ENCODE measurements at places on chromosomes 6 and 20.

- no peak for DNase-seq
Observed at GRCh38 chr6:29524444-29525310, 34.9 kb downstream of the UBD start.

DNA sequence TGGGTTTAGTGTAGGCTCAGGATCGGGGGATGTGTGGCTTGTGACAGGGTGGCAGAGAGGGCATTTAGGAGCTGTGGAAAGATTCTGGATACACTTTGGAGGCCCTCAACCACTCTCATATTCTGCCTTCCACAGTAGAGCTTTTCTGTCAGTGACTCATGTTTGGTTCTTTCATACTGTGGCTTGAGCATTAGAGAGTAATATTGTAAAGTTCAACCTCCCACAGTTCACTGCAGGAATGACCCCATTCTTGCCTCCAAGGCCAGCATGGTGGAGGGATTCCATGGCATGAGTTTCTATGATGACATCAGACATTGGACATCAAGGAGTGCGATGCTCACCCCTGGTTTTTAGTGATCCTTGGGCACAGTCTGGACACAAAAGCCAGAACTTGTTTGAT, 50.9 kb downstream of the DTD1 start:
- no peak for DNase-seq

DNA sequence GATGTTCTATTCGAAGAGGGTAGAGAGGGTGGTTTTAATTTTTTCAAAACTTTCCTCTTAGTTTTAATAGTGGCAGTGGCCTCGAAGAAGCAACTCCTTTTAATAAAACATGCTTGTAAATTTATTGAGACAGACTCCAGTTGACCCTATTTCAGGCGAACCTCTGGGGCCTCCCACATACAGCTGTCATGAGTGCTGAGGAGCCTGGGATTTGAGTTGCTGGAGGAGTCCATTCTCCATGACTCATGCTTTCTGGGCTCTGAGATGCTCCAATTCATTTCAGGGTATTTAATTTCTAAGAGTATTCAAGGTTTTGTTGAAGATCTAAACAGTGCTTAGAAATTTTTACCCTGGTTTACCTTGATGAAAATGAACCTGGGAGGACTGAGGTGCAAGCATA, 580.4 kb downstream of the CBLN4 start:
- no peak for DNase-seq

GRCh38 chr6:129499843-129500219, 210.1 kb downstream of the ARHGAP18 start:
- DNase-seq, result no peak

- no peak for DNase-seq
Observed at GRCh38 chr6:25874822-25875562, 949 bp upstream of the SLC17A3 start.

DNA sequence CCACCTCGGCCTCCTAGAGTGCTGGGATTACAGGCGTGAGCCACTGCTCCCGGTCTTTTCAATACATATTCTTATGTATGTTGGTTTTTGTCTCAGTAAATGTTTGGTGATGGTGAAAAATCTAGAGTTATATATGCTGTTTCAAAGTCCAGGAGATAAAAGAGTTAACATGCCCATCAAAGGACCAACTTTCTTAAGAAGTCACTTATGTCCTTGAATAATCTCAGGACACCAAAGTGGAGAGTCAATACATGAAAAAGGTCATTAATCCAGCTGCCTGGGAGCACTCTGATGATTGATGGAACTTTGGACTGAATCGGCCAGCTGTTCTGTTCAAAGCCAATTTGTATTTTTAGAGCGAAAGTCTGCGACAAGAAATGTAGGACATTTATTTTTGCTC, 59.8 kb upstream of the HDAC2 start:
- DNase-seq, result no peak

GRCh38 chr20:57022306-57022705, 244.1 kb downstream of the BMP7 start:
- DNase-seq, result no peak

DNA sequence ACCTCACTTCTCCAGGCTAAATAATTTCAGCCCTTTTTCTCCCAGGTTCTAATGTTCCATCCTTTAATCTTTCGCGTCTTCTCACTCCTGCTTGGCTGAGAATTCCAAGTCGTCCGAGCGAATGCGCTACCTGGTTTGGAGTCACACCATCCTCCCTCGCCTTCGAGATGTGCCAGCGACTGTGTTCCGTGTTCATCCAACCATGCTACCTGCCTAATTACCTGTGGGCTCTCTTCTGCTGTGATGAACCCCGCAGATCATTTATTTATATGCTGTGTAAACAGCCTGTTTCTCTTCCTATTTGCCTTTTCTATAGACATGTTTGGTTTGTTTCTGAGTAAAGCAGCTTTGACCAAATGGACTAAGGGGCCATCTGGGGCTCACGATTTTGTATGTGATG, 83.5 kb upstream of the TMEM181 start:
- no peak for DNase-seq

DNA sequence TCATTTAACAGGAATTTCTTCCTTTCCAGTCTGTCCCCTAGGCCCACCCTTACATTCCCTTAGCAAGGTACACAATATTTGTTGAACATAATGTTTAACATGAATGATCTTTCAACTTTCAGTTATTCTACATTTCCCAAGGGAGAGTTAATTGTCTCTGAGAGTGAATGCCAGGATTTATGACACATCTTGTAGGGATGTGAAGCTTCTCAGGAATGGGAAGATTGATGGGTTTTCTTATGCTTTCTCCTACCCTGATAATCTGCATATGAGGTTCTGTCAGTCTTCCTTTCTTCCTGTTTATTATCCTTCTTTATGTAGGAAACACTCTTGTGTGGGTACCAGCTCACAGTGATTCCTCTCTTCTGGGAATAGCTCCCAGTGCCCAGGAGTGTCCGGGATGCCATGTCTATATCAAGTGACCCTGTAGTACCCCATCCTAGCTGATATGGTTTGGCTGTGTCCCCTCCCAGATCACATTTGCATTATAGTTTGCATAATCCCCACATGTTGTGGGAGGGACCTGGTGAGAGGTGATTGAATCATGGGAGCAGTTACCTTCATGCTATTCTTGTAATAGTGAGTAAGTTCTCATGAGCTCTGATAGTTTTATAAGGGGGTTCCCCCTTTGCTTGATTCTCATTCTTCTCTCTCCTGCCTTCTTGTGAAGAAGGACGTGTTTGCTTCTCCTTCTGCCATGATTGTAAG, 7.1 kb upstream of the FYN start:
- DNase-seq, result no peak

DNA sequence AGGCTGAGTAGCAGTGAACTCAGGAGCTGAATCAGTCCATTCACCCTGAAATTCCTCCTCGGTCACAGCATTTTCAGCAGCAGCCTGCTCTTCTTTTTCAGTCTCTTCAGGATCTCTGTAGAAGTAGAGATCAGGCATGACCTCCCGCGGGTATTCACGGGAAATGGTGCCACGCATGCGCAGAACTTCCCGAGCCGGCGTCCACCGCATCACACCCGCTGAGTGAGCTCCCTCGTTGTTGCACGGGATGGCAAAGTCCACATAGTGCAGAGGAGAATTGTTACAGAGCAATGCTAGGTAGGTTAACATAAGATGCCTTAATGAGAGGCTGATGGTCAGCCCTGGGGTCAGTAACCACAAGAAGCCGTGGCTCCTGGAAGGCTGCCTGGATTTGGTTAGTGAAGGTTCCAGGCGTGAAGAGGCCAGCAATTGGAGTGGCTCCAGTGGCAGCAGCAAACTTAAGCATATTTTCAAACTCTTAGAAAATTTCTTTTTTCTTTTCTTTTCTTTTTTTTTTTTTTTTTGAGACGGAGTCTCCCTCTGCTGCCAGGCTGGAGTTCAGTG, 113.5 kb upstream of the HDAC2 start:
- peak; percentile 6 for DNase-seq

- DNase-seq, result peak; percentile 77
Observed at GRCh38 chr6:14804785-14805210, 441.1 kb upstream of the JARID2 start.

GRCh38 chr20:4076671-4077070, 61.3 kb upstream of the RNF24 start:
- peak; percentile 51 for DNase-seq

- DNase-seq, result no peak
Observed at GRCh38 chr20:6614836-6615235, 152.7 kb upstream of the BMP2 start.

DNA sequence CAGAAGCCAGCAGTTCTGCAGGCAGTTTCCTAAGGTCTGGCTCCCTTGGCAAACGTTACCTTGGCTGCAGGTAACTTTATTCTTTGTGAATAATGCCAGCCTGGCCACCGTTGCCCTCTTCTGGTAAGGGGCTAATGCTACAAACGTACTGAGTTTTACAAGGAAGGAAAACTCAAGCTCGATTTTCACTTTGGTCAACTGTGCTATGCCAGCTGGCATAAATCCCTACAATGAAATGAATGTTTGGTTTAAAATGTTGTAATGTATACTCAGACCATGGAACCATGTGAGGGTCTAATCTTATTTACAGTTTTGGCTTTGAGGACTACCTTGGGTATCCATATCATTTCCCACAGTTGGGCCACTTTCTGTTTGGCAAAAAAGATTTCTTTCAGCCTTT, 101.4 kb downstream of the SLX4IP start:
- no peak for DNase-seq

DNA sequence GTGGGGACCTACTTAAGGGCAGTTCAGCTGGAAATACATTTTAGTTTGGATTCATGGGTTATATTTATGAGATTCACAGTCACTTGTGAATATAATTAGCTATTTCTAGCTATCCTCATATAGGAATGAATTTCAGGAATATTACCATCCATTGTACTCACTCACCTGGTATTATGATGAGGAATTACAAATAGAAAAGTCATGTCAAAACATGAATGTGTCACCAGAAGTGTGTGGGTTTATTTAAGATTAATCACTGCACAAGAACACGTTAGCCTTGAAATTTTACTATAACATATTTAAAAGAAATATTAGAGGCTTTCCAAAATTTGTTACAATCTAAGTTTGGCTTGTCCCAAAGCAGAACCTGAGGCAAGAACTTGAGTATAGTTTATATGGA, 510.5 kb downstream of the PHF3 start:
- no peak for DNase-seq

GRCh38 chr6:38933426-38933825, 115.2 kb upstream of the GLP1R start:
- peak; percentile 40 for DNase-seq

DNA sequence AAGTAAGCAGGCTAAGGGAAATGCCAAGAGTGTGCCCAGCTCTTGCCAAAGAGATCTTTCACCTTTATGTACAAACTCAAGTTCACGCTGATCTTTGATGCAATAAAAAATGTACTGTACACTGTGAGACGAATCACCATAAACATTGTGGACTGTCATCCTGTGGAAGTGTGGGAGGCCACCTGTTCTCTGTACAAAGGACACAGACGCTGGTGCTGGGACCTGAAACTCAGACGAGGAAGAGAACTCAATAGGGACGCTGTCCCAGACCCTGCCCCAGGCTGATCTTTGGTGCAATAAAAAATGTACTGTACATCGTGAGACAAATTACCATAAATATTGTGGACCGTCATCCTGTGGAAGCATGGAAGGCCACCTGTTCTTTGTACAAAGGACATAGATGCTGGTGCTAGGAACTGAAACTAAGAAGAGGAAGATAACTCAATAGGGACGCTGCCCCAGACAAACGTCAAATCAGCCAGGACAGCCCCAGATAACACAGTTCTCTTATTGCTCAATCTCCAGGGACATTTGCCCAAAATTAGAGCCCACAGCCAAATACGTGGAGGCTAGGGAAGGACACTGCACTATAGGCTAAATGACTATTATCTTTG, 312.7 kb upstream of the SGK1 start:
- DNase-seq, result no peak

DNA sequence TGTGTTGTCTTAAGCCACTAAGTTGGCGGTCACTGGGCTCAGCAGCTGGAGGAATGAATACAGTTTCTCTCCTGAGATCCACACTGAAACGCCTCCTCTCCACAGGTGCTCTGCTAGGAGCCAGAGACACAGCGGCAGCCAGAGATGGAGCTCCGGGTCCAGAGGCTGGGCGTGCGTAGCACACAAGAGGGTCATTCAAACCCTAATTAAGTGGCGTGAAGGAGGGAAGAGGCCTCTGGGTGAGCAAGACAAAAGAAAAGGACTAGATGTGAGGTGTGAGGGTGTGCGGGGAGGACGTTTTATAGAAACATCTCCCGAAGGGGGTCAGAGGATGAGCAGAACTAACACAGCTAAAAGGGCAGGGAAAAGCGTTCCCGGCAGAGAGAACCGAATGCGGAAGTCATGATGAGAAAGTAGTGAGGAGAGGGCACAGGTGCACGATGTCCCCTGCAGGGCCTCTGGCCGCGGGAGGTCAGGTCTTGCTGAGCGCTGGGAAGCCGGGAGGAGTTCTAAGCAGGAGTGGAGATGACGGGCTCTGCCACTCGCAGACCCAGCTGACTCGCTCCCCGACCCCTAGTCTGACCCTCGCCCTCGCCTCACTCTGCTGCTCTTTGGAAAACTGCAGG, 54.4 kb downstream of the BMP7 start:
- no peak for DNase-seq

DNA sequence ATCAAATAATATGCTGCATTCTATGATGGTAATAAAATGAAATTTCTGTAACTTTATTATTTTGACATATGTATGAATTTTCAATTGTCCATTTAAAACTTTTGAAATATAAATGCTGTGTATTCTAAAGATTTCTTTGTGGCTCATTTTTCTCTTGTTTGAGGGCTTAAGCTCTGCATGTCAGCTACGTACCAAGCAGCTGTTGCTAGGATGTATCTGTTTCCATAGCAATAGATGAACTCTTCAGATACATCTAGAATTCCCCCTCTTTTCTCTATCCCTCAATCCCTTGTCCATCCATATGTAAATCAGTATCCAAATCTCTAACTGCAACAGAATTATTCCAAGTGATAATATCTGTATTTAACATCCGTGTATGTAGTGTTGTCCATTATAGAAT, 76.5 kb upstream of the OPRM1 start:
- no peak for DNase-seq

DNA sequence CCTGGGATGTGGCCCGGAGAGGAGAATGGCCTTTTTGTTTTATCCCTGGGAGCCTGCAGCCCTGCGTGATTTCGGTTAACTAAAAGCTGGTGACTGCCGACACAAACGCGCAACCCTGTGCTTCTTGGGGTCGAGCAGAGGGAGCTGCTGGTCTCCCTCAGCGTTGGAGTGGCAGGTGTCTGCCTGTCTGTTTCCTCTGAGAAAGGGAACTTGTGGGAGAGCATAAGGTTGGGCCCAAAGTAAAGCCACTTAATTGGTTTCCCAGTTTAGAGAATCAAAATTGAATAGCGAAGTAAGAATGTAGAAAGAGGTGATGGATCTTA, 500 bp downstream of the LTV1 start:
- no peak for DNase-seq

DNA sequence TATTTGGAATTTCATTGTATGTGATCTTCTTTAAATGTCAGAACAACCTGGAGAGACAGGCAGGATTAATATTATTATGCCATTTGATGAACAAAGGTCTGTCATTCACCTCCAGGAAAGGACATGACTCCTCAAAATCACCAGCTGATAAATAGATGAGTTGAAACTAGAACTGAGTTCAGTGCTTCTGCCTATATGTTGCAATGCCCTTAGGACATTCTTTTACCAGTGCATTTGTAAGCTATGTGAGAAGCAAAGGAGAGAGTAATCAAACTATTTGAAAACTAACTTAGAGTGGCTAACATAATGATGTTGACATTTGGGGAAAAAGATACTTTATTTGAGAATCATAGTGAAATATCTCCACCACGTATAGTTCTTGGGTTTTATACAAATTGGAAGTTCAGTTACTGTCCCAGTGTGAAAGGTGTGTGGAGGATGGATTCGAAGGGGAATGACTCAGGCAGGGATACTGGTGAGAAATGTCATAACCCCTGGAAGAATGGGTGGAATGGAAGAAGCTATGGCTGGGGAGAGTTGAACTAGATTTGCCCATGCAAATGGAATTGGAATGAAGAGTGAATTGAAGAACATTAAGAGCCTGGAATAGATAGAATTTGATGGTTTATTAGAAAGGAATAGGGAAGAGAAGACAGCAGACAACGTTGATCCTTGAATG, 21.5 kb downstream of the PKIB start:
- DNase-seq, result no peak
